Activated CD4-positive, alpha-beta memory T cell treated with anti-CD3 and anti-CD28 coated beads for 36 hours (primary cell): ENCODE measurements at places on chromosomes 3 and 15.

DNA sequence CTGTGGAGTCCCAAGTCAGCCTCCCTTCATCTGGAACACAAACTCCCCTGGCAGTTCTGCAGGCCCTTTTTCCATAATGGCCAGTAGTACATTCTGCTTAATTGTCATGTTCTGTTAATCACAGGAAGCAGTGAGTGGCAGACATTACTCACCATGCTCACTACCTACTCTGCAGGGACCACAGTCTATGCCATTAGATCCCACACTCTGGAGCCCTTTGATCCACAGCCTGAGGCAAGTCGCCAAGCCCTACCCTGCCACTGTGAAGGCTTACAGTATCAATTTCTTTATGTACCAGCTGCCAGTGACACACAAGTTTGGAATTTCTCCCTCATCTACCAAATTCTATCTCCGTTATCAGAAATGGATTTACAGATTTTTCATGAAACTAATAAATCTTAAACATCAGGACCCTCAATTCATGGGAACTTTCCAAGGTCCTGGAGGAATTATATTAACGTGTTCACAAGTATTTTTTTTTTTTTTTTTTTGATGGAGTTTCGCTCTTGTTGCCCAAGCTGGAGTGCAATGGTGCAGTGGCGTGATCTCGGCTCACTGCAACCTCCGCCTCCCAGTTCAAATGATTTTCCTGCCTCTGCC, 20.6 kb upstream of the WWTR1 start:
- no peak for DNase-seq

DNA sequence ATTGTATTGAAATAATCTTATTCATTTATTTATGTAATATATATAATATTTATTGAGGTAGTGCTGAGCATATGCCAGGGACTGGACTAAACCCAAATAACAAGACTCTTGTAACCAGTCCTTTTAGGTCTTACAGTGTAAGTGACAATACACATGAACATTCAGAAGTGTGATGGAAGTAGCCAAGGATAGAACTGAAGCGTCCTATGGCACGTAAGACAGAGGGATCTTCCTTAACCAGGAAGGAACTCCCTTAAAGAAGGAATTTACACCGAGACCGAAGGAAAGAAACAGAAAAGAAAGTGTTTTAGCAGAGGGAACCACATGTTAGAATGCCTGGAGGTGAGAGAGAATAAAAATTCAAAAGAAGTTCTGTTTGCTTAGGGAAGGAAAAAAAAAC, 23.6 kb upstream of the CLDN1 start:
- no peak for DNase-seq

GRCh38 chr15:95298729-95299128, 1031.8 kb upstream of the NR2F2 start:
- no peak for DNase-seq

DNA sequence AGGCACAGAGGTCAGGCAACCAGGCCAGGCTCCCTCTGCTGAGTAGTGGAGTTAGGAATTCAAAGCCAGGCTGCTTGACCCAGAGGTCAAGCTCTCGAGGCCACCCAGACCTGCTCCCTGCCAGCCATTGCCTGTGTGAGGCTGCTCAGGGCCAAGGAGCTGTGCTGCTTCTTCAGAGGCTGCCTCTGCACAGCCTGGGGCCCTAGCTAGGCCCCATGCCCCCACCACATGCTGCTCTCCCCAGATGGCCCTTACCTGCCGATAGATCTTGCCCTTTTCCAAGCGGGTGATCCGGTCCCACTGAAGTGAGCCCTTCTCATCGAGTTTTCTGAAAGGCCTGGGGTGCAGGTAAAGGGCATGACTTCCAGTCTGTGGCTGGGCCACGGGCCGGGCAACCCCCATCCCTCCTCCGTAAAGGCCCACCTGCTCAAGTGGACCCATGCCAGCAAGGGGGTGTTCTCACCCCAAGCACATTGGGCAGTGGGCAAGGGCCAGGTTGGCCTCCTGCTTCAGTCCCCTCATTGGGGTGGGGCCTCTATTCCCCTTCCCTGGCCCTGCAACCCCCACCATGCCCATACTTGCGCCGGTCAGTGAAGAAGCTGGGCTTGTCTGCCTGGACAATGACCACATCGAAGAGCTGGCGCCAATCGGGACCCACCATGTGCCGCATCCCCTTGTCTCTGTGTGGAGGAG, 6.5 kb downstream of the NT5DC2 start:
- no peak for DNase-seq

- no peak for DNase-seq
These were observed 96.4 kb upstream of the IGSF10 start for GRCh38 chr3:151557068-151557840.

- no peak for DNase-seq
These were observed 26.5 kb downstream of the IGSF10 start for GRCh38 chr3:151434151-151434890.

DNA sequence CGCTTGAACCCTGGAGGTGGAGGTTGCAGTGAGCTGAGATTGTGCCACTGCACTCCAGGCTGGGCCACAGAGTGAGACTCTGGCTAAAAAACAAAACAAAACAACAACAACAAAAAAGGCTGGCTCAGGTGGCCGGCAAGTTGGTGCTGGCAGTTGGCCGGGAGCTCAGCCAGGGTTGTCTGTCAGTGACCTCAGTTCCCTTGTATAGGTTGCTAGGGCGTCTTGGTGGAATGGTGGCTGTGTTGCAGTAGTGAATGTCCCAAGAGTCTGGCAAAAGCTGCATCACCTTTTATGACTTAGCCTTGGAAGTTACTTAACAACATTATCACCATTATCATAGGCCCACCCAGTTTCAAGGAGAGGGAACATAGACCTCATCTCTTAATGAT, 40.6 kb downstream of the ASB7 start:
- no peak for DNase-seq

DNA sequence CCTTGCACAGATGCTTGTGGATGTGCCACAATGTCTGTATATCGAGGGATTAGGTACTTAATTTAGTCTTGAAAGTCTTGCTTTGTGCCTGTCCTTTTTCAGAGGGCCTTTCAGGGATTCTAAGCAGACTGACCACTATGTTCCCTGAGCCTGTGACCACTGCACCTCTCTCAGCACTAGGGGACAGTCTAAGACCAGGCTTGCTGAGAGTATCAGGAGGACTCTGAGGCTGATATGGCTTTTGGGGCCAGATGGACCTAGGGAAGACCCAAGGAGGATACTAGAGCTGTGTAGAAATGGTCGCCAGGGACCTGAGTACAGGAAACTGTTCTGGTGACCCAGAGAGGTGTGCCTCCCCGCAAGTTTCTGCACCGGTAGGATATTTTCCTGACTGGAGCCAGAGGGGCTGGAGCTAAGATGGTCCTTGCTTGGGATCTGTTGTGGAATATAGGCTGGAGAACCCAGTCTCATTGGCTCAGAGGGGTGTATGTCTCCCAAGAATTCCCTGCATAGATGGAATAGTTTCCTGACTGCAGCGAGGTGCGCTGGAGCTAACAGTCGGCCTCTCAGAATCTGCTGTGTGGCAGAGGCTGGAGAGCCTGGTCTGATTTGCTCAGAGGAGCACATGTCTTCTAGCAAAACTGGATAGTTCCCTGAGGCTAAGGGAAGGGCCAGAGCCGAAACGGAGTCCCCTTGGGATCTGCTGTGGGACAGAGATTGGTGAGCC, 213.2 kb upstream of the DCBLD2 start:
- no peak for DNase-seq

- peak; percentile 55 for DNase-seq
These were observed 67.6 kb upstream of the HACD2 start for GRCh38 chr3:123652342-123652984.

- no peak for DNase-seq
These were observed 6.0 kb upstream of the HACD2 start for GRCh38 chr3:123590685-123591450.

- DNase-seq, result no peak
These were observed 20.5 kb upstream of the FRMD5 start for GRCh38 chr15:44215594-44215993.

DNA sequence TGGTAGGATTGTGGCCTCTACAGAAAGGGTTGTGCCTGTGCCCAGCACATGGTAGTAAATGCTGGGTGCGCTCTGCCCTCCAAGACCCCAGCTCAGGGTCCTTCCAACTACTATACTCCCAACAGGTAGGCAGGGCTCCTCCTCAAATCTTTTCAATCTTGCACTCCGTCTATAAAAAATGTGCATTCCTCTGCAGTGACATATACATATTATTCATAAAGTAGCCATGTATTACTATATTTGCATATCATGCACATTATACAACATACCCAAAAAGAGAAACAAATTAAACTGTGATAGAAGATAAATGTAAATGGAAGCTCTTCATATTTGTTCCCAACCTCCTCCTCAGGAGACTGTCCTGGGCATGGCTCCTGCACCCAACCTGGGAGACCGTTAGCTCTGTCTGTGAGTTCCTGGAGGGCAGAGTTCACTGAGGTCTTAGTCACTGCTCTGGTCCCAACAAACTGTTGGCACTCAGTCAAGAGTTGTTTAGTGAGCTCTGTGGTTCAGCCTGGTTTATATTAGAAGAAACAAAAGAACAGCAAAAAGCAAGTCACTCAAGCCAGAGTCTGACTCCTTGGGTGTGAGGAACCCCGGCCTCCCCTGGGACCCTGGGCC, 47.7 kb upstream of the GRIP2 start:
- DNase-seq, result no peak

DNA sequence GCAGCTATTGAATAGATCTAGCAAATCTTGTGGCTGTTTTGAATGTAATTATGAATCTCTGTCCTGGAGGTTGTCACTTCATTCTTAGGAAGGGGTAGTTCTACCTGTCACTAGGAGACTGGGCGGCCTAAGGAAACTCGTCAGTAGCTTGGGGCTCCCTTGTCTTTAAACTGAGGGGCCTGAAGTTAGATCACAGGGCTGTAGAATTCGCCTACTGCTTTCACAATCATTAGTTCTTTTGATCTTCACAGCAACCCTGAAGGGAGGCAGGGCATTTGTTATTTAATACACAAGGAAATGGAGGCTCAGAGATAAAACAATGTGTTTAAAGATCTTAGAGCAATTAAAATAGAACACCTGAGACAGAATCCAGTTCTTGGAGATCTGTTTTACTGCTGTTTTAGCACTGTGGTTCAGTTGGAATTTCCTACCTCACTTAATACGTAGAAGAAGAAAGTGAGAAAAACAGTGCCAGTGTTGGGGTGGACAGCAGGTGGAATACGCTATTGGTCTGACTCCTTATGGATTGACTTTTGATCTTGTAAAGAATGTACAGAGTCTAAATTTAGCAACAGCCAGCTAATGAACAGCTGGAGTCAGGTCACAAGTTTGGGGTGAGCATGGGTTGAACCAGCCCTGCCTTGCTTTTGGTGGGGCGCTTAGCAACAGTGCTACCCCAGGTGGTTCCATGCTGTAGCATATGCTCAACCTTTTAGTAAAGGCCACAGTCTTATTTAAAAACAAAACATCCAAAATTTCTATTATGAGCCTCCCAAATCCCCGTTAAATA, 71.4 kb upstream of the BHLHE40 start:
- DNase-seq, result peak; percentile 44

DNA sequence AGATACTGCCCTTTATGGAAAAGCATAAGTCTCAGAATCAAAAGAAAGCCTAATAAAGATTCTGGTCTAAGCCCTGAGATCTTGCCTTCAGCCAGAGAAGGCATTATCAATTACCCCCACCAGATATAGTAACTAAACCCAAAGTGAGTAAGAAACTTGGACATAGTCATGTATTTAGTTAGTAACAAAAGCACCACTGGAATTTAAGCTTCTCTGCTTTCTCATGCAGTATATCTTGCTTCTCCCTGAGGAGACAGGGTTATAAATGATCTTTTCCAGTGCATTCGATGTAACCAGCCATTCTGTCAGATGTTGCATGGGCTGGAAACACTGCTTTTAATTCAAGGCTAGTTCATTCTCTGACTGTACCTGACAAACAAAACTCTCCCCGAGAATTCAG, 946.7 kb downstream of the NAALADL2 start:
- no peak for DNase-seq

GRCh38 chr3:27590437-27591298, 106.5 kb upstream of the SLC4A7 start:
- DNase-seq, result peak; percentile 13

- DNase-seq, result peak; percentile 59
These were observed 537.6 kb downstream of the FOXP1 start for GRCh38 chr3:71045917-71046282.

DNA sequence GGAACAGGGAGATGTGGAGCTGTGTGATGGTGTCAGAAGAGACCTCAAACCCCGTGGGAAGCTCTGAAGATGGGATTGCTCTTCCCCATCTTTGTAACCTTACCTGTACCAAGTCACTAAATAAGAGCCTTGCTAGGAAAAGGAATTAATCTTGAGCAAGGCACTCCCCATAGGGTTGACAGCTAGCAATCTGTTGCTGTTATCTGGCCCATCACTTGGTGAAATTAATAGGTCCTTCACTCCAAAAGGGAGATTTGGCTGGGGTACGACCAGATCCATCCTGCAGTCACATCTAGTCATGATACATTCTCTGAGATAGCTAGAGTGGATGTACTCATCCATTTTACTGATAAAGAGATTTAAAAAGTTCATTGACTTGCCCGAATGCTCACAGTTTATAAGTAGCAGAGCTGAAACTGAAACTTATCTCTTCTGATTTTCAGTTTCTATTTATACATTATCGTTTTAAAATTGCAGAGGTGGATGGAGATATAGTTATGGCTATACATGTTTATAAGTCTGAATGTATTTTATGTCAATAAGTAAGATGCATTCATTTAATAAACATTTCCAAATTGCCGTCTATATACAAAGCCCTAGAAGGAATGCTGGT, 299.1 kb upstream of the MCTP2 start:
- DNase-seq, result no peak

GRCh38 chr15:42016971-42017370, 3.9 kb downstream of the PLA2G4E start:
- no peak for DNase-seq

DNA sequence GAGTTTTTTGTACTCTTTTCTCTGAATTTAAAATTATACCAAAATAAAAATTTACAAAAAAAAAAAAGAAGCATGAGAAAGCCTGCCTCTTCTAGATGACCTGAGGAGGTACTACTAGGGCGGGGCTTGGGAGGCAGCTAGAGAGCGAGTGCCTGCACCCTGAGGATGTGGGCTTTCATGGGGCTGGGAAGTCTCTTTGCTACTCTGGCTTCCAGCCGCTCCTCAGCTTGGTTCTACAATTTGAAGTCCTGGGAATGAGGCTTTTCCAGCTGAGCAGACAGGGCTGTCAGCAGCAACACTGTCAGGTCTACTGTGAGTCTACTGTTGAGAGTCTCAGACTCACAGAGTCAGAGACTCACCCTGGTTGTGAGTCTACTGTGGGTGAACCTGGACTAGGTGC, 8.2 kb upstream of the PSTPIP1 start:
- DNase-seq, result peak; percentile 43

DNA sequence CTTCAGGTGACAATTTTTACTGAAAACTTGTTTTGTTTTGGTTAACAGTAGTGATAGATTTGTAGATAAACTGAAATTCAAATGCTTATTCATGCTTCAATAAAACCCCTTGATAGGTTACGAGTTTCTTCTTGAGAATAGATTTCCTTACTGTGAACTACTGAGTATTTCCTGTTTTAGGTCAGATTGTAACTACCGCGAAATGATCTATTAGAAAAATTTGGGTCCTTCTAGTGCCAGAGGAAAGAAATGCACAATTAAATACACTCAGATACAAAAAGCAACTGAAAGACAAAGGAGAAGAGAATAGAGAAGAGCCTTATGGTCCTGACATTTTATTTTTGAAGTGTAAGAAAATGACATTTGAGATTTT, 251.7 kb upstream of the TBL1XR1 start:
- DNase-seq, result no peak
